ENCODE measurements at places on chromosomes 1 and 21.

- DNase-seq, result no peak
Observed at GRCh38 chr1:50424045-50424883, 1.0 kb upstream of the DMRTA2 start.

DNA sequence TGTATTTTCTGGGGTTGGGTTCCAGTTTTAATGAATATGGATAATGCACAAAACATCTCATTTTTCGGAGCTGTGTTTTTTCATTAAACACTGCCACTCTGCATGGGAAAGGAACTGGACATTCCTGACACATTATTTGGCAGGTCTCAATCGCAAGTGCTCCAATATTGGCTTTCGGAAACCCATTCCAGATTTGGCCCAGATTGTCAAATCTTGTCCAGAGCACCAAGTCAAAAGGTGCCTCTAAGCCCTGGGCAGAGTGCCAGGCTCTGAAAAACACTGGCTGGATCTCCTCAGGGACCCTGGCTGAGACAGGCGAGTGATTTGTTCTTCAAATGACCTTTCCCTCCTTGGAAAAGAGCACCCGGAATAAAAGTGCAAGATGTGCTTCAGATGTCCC lies 68.4 kb upstream of the MRPS6 start:
- no peak for DNase-seq

- peak; percentile 88 for DNase-seq
Observed at GRCh38 chr1:215475796-215476481, 91.2 kb upstream of the KCTD3 start.

DNA sequence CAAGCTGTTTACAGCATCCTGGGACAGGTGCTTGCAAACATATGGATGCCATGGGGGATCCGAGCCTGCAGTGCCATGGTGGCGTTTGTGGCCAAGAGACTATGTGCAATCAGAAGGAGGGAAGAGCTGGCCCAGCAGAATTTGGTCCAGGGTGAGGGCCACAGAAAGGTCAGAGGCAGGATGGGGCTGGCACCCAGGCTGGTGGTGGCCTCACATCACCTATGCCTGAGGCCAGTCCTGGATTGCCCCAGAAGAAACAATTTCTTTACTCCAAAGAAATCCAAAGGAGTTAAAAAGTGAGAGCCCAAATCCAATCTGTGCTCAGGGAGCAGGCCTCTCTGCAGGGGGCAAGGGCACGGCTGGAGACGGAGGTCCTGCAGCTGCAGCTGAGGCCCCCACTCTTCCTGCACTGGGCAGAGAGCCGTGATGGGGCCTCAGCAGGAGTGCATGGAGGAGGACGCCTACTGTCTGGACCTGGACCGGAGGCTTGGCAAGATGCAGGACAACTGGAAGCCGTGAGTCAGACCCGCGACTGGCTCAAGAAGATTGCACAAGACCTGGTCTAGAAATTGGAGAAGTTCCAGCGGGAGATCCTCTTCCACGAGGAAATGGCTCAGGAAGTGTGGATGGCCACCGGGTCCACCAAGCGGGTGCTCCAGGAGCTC lies 163.5 kb downstream of the RYR2 start:
- peak; percentile 9 for DNase-seq

DNA sequence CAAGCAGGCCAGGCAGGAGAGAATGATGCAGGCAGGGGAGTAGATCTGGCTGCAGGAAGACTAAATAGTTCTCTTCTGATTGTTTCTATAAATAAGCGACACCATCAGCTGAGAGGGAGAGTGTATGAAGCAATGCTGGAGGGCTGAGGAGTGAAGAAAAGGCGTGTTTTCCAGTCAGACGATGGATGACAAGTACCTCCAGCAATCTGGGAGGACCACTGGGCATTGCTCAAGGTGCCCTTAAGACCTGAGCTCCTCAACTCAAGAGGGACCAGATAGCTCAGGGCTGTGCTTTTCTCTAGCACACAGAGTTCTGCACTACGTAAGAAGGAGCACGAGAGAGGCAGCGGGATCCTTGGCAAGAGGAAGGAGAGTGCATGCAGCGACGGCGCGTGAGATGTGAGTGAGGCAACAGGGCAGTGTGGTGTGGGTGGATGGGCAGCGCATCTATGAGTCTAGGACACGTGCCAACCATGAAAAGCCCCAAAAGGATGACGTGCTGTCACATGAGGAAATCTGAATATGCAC lies 36.0 kb downstream of the PABPC4 start:
- peak; percentile 19 for DNase-seq

GRCh38 chr1:32353886-32354570 lies 8.3 kb downstream of the FAM229A start:
- DNase-seq, result no peak

DNA sequence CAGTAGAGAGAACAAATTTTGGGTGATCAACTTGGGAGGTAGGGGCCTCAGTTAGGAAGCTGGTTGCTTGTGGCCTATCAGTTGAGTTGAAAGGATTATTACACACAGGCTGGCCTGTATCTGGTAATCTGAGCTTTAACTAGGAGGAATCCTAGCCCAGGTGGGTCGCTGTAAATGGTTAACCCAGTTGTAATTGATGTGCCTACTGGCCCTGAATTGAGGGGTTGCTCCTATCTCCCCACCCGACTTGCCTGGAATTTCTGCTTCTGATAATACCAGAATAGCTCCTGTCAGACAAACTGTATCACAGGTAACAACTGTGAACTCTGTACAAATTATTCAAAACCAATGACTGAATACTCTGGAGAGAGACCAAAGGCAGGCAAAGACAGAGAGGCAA lies 210.4 kb upstream of the RUNX1 start:
- no peak for DNase-seq

- DNase-seq, result no peak
Observed at GRCh38 chr1:22096463-22096862, 44.0 kb downstream of the CDC42 start.

GRCh38 chr21:45887788-45888187 lies 93.8 kb upstream of the COL6A1 start:
- DNase-seq, result no peak

DNA sequence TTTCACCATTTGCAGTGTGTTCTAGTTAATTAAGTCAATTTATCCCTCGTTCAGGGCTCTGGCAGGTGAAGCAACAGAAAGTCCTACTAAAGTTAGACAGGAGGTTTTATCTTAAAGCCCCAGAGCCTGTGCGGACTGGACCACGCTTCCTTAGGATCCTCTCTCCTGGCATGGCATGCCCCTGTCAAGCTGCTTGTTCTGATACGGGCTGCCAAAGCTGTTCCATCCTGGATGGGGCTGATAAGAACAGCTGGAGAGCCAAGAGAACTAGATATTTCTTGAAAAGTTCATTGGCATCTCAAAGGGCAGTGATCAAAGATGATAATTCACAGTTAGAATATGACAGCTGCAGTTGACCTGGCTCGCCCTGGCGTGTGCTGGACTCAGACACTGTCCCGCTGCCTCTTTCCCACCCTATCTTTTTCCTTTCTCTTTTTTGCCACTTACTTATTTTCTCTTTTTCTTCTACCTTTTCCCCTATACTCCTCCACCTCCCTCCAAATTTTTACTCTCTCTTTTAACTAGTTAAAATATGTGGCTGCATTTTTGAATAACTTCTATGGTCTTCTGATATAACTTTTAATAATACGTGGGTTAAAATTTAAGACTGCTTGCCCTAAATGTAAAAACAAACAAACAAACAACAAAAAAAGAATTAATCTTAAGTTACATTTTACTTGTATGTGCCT lies 96.7 kb downstream of the ABCA4 start:
- DNase-seq, result no peak

- no peak for DNase-seq
Observed at GRCh38 chr1:175885326-175885725, 141.9 kb upstream of the TNR start.

- DNase-seq, result no peak
Observed at GRCh38 chr1:61389194-61389925, 307.0 kb downstream of the NFIA start.

GRCh38 chr1:62288662-62289061 lies 30.6 kb downstream of the KANK4 start:
- no peak for DNase-seq

- DNase-seq, result no peak
Observed at GRCh38 chr1:2785631-2786328, 15.7 kb downstream of the TTC34 start.

DNA sequence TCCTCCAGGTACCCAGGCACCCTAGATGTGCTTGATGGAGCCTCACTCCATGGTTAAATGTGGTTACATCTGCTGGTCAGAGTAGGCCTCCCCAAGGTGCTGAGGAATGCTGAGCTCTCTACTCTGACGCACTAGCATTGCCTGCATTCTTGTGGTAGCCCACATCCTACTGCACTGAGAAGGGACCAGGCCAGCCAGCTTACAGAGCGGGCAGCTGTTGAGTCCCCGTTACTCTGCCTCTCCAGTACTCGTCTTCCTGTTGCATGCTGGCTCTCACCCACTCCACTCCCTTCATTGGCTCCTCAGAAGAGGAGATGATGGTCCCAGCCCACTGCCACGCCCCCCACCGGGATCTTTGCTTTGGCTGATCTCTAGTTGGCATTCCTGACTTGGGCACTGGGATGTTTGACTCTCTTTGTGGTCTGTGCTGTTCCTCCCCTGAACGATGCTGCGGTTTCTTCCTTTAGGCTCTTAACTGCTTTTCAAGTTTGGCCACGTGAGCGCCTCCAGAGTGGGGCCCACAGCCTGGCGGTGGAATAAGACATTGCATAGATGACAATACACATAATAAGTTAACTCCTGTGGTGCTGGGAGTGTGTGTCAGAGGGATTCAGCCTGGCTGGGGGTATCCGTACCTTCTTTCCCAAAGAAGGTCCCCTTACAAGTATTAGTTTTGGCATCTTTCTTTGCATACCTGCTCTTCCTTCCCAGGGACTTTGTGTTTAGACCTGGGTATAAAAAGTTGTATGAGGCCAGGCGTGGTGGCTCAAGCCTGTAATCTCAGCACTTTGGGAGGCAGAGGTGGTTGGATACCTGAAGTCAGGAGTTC lies 18.6 kb downstream of the AZIN2 start:
- peak; percentile 100 for DNase-seq

- no peak for DNase-seq
Observed at GRCh38 chr21:15966651-15967050, 236.9 kb downstream of the USP25 start.

- peak; percentile 94 for DNase-seq
Observed at GRCh38 chr1:216464489-216464888, 41.2 kb upstream of the USH2A start.

- DNase-seq, result no peak
Observed at GRCh38 chr1:111749628-111750027, 6.1 kb upstream of the DDX20 start.

DNA sequence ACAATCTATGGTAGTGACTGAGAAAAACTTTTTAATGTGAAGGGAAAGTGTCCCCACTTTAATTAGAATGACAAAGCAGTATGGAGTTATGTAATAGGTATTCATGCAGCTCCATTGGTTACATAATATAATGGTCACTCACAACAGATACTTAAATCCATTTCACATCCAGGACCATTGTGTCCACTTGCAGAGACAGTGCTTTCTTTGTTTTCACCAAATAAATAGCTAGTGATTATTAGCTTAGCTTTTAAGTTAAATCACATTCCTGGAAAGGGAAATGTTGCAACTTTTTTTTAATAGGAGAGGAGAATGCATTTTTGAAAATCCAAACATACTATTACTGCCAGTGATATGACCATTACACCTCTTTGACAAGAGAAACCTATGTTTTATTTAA lies 22.9 kb downstream of the RGL1 start:
- no peak for DNase-seq

Data from ELR (cell line).